ENCODE measurements at places on chromosomes 3 and 15.

DNA sequence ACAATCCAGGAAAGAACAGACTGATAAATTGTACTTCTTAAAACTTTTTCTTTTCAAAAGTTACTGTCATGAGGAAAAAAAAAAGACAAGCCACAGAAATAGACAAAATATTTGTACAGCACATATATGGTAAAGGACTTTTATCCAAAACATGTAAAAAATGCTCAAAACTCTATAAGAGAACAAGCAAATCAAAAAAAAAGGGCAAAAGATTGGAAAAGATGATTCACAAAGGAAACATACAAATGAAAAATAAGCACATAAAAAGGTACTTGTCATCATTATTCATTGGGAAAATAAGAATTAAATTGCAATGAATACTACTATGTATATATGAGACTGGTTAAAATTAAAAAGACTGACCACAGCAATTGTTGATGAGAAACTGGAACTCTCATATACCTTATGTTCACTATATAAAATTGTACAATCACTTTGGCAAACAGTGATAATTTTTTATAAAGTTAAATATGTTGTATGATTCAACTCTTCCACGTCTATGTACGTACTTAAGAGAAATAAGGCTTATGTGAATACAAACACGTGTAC is 39.7 kb downstream of the DIPK2A start:
- no peak for DNase-seq

DNA sequence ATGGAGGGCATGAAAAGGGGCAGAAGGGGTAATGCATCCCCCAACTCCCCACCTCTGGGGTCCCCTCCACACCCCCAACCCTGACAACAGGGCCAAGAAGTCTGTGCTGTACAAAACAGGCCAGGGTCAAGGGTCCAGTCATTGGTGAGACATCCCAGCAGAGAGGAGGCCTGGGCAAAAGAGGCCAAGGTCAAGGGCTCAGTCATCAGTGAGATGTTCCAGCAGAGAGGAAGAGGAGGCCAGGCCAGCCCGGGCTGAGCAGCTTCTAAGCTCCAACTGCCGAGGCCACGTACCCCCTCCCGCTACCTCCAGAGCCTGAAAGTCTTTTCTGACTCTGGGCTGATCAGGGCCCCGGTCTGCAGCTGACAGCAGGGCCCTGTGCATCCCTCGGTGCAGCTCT is 52.4 kb downstream of the LHFPL4 start:
- DNase-seq, result no peak

DNA sequence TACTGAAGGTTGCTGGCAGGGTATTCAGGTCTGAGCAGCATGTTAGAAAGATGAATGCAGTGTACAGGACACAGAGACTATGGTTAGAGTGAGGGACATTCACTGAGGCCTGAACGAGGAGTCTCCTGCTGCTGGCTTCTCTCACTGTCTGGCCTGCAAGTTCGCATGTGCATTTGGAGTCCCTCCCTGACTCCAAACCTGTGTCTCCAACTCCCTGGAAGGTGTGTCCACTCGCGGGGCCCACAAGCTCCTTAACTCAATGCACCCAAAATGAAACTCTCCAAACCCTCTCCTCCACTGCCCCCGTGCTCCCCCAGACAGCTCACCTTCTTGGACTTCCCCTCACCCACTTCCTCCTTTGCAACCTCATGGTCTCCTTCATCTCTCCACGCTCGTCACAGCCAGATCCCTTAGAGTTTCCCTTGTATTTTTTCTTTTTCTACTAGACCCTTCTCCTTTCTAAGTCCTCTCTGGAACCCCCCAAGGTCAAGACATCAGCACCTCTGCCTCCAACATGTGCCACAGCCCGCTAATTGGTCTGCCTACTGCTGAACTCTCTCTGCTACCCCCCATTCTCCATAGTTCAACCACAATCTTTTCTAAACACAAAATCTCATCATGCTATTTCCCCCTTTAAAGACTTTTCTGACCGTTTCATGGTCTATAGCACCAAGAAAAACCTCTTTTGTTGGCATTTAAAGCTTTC is 58.3 kb downstream of the HES1 start:
- no peak for DNase-seq

DNA sequence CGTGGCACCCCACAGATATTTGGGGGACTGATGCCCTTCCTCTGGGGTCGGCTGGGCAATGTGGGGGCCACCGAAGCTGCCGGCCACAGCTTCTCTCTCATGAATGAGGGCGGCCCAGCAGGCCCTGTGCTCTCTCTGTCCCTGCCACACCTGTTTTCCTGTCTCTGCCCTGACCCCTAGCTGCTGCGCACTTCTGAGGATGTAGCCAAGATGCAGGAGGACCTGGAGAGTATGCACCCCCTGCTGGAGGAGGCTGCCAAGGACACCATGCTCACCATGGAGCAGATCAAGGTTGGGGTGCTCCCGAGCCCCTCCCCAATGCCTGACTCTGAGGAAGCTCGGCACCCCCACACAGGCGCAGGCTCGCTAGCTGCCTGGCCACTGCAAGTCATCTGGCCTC is 59.7 kb downstream of the SEMA3G start:
- DNase-seq, result no peak

DNA sequence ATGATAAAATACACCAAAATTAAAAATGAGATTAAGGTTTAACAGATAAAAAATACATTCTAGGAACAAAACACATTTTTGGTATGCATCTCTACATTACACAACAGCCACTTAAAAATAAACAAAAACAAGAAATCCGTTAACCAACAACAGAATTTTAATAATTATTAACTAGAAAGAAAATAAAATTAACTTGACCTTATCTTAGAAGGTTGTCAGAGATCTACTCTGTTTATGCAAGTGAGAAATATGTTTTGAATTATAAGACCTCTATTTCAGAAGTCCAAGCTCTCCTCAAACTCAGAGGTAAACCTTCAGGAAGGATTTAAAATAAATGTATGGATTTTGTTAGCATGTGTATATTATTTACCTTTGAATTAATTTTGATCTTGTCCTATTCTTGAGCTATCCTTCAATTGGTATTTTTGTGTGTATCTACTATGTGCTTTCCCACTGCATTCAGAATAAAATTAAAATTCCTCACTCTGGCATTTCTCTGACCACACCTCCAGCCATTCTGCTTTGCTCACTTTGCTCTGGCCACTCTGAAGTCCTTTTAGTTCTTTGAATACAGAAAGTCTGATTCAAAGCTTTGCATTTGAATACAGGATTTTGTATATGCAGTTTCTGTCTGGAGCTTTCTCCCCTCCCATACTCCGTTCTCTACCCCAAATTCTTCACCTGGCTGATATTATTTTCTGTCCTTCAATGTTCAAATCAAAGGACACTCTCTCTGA is 352.0 kb downstream of the ZBTB20 start:
- DNase-seq, result no peak

DNA sequence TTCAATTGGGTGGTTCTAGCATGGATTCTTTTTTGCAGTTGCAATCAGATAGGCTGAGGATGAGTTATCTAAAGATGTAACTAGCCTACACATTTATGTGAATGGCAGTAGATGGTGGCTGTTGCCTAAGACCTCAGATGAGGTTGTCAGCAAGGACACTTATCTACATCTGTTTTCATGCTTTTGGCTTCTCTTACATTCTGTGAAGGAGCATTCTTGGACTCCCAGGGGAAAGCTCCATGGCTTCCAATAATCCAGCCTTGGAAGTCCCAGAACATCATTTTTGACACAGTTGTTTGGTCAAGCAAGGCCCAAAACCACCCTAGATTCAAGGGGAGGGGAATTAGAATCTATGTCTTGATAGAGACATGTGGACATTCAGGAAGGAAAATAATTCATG is 332.2 kb upstream of the RBMS3 start:
- no peak for DNase-seq

DNA sequence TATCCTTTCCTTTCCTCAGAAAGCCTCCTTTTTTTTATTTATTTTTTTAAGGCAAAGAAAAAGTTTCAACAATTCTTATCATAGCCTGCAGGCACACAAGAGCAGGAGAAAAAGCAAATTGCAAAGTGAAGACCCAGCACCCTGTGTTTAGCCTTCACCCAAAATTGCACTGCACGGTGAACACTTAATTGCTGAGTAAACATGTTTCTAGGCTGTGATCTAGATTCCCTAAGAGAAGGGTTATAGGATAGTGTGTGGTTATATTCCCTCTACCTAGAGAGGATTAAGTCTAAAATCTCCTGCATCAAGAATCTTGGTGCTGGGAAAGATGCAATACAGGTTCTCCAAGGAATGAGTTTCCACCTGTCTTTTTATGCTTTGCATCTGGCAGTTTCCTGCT is 70.2 kb upstream of the BFSP2 start:
- no peak for DNase-seq

GRCh38 chr3:71641674-71642073 is 58.1 kb upstream of the FOXP1 start:
- no peak for DNase-seq

DNA sequence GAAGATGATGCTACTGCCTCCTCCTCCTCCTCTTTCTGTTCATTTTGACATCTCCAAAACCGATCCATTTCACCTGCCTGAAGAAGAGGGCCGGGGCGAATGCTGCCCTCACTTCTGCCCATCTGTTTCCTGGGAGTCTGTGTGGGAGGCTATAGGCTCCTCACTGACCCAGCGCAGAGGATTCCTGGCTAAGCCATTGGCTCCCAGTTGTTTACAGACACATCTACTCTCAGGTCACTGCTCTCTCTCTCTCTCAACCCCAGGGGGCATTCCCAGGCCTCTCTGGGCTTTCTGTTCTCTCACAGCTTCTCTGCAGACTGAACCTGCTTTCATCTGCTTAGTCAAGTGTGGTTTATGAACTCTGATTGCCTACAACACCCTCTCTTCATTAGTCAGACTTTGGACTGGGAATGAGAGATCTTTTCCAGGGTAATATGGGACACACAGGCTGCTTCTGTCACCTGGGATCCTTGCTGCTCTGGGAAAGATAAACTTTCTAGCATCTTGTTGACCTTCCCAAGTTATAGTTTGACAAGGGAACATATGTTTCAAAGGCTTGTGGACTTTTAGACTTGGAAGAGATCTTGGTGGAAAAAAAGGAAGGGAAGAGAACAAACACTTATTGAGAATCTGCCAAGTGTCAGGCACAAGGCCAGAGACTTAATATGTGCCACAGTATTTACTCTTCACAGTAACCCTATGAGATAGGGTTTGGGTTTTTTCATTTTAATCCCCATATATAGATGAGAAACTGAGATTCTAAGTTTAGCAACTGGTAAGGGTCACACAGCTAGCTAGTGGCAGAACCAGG is 30.2 kb upstream of the USP3 start:
- DNase-seq, result no peak

DNA sequence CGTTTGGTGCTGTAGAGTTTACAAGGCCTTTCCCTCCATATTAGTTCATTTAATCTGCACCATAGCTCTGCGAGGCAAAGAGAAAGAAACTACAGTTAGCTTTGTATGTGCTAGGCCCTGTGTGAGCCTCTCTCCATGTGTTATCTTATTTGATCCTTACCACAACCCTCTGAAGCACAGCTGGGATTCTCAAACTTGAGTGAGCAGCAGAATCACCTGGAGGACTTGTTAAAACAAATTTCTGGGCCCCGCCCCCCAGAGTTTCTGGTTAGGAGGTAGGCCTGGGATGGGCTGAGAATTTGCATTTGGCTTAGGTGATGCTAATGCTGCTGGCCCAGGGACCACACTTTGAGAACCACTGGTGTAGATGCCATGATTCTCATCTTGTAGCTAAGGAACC is 12.3 kb downstream of the CA12 start:
- no peak for DNase-seq

GRCh38 chr3:123491966-123492587 is 43.2 kb upstream of the ADCY5 start:
- no peak for DNase-seq

- no peak for DNase-seq
These were observed 240.0 kb downstream of the THSD4 start for GRCh38 chr15:71355268-71355667.

DNA sequence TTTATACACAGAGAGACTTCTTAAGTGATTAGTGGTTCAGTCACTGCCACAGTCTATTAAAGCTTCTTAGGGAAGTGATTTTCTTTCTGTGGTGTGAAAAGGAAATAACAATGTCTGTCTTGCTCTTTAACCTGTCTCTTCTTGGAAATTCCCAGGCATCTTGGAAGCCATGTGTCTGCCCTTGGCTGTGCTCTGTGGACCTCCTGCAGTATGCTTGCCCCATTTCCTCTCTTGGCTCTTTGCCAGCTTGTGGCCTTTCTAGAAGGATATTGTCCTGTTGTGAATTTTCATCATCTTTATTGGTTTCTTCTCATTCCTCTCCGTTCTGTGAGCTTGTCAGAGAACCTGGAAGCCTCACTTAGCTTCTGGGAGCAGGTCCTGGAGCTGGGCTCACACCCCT is 338.4 kb upstream of the C2CD4B start:
- DNase-seq, result no peak

DNA sequence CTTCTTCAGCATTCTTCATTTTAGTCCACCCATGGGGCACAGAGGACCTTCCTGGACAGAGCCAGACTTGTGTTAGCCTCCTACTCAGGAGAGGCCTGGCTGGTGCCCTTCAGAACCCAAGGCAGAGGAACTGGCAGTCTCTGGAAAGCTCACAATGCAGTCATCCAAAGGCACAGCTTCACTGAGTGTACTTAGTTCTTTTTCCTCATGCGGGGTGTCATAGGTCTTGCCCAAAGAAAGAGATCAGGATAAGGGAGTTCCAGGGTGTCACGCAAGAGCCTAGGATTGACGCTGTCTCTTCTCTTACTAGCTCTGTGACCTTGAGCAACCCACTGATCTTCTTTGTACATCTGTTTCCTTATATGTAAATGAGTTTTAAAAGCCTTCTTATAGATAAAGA is 58.7 kb downstream of the CD200 start:
- no peak for DNase-seq

- DNase-seq, result no peak
These were observed 74.0 kb upstream of the MANF start for GRCh38 chr3:51311055-51311454.

- DNase-seq, result no peak
These were observed 24.3 kb upstream of the MASP1 start for GRCh38 chr3:187315872-187316271.

- no peak for DNase-seq
These were observed 281.6 kb downstream of the MBNL1 start for GRCh38 chr3:152550284-152550683.

DNA sequence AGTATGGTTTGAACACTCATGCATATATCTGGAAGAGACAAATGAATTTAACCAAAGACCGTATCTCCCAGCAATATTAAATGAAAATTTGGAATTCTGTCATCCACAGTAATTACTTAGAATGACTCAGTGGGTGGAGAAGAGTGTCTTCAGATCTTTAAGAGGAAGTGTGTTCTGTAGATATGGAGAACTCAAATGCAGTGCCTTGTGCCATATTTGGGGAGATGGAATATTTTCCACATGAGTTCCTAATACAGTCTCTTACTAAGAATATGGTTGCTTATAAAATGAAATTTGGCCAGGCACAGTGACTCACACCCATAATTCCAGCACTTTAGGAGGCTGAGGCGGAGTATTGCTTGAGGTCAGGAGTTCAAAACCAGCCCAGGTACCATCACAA is 40.5 kb downstream of the ANO10 start:
- DNase-seq, result no peak

- DNase-seq, result no peak
These were observed 947.3 kb downstream of the ROBO1 start for GRCh38 chr3:78820542-78820941.
